ENCODE measurements at places on chromosomes 6 and 20.

GRCh38 chr6:111845441-111845871 lies 27.8 kb downstream of the FYN start:
- no peak for DNase-seq

DNA sequence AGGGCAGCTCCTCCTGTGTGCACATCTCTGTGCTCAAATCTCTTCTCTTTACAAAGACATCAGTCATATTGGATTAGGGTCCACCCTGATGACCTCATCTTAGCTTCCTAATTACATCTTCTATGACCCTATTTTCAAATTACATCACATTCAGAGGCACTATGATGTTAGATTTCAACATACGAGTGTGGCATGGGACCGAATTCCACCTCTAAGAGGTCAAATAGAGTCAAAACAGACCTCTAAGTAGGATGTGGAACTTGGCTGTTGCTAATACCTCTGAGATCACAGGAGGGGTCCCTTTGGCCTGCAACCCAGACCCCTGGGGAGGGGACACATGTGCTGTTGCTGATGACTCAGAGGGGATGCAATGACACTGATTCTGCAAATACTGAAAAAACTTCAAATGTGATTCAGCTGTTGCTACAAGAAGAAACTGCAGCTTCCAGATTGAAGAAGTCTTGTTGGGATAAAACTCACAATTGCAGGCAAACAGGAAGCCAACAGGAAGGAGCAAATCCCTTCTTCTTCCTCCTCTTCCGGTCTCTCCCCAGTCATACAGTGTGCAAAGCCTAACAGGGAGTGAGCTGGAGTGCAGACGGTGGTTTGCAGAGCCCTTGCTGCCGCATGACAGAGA lies 216.2 kb downstream of the MYLK4 start:
- DNase-seq, result no peak

DNA sequence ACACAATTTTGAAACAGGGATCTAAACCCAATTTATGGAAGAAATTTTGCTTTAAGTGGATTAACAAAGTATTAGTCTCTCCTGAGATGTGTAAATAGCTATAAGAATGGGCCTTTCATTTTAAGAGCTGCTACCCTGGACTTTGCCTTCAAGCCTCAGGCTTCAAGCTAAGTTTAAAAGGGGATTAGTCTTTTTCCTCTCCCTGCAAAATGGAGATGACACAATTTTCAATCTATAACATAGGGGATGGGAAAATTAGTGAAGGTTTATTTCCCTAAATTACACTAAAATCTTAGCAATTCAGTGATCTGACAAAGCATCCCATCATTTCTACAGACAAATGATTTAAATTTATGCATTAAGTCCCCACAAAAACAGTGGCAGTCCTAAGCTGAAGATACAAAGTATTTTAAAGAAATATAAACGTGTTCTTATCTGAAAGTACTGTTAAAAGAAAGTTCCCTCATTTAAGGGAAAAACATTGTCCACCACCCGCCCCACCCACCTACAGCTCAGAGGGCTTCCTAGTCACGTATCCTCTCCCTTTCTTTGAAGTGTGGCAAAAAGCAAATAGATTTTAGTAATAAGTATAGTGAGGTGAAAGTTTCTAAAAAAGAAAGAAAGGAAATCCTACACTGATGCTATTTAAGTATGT lies 14.5 kb downstream of the ARHGAP18 start:
- no peak for DNase-seq

DNA sequence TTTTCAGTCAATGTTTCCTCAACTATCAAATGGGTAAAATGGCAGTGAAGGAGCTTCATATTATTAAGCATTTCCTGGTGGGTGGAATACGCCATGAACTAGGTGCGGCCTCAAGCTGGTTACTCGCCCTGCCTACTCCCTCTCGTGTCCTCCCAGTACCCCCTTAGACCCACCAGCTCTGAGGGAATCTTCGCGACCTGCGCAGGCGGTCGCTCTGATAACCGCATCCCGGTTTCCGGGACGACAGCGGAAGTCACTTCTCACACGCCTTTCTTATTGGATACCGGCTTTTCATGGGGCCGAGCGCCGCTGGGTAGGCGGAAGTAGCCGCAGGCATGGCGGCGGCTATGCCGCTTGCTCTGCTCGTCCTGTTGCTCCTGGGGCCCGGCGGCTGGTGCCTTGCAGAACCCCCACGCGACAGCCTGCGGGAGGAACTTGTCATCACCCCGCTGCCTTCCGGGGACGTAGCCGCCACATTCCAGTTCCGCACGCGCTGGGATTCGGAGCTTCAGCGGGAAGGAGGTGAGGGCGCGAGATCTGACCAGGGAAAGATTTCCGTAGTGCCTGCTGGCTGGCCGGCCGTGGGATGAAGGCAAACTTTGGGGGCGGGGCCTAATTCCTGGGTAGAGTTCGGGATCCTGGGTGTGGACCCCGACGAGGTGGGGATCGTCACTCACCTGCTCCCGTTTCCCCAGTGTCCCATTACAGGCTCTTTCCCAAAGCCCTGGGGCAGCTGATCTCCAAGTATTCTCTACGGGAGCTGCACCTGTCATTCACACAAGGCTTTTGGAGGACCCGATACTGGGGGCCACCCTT lies at the start of gene PIGT:
Gene PIGT, plus strand, starts transcription at position 320 of the 816 bp plus-strand sequence. Its CDS starts 16 bp downstream, at position 336.
- peak; percentile 69 for DNase-seq

DNA sequence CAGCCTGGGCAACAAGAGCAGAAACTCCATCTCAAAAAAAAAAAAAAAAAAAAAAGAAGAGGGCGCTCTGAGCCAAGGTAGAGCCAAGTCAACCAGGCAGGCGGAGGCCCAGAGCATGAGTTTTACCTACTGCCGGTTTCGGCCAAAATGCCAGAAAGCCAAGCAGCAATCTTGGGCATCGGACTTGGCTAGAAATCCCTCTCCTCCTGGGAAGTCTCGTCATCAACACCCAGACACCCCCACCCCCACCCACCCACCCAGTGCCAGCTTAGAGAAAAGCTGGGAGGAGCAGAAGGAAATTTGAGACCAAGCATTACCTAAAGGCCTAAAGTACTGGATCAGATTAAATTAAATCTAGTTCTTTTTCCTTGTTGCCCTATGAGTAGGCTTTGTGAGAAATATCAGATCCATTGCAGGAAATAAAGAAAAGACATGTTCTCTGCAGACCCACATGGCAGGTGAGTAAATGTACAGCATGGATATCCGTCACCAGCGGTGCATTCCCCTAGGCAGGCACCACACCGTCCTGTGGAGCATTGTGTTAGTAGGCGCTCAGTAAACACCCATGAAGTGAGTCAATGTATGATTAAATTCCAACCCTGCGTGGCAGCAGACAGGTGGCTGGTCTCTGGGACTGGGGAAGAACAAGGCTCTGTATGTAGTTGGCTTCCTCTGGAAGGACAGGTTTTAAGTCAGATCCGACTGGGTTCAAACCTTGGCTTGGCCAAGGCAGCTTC lies 21.0 kb downstream of the RIPOR3 start:
- no peak for DNase-seq

GRCh38 chr6:14454473-14454775 lies 336.9 kb downstream of the CD83 start:
- no peak for DNase-seq

DNA sequence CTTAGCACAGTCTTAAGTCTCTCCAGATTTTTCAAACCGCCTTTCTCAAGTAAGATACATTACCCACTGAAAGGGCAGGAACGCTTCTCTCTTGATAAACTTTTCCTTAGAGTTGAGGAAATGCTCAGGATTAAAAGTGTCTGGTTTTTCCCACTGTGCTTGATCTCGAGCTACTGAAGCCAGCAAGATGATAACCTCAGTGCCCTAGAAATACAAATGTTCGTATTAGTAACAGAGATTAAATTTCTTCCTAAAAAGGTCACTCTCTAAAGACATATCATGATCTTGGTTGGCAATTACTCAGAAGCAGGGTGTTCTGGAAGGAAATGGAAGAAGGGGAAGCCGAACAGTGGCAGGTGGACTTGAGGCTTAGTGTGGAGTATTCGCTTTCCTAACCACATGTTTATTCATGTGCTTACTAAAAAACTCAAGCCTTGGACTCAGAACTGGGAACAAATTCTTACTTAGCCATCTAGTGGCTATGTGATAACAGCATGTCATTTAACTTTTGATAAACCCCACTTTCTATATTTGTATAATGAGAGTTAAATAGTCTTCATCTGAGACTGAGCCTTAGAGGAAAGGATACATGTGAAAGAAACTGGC lies 20.1 kb downstream of the C6orf141 start:
- DNase-seq, result no peak

DNA sequence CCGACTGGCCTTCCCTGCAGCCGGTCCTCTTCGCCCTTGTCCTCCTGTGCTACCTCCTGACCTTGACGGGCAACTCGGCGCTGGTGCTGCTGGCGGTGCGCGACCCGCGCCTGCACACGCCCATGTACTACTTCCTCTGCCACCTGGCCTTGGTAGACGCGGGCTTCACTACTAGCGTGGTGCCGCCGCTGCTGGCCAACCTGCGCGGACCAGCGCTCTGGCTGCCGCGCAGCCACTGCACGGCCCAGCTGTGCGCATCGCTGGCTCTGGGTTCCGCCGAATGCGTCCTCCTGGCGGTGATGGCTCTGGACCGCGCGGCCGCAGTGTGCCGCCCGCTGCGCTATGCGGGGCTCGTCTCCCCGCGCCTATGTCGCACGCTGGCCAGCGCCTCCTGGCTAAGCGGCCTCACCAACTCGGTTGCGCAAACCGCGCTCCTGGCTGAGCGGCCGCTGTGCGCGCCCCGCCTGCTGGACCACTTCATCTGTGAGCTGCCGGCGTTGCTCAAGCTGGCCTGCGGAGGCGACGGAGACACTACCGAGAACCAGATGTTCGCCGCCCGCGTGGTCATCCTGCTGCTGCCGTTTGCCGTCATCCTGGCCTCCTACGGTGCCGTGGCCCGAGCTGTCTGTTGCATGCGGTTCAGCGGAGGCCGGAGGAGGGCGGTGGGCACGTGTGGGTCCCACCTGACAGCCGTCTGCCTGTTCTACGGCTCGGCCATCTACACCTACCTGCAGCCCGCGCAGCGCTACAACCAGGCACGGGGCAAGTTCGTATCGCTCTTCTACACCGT lies 6.1 kb downstream of the UBD start:
- DNase-seq, result no peak

GRCh38 chr20:57780398-57780797 lies 70.6 kb upstream of the PMEPA1 start:
- no peak for DNase-seq

Data from stimulated activated CD8-positive, alpha-beta memory T cell treated with anti-CD3 and anti-CD28 coated beads, Interleukin-4, amount 100 ng/mL, for 1 hour (primary cell).